H54 (cell line): ENCODE measurements at places on chromosomes 6 and 20.
A peak's percentile ranks its signal among the peaks of the same experiment; 100 is the strongest.

- no peak for DNase-seq
Measured at GRCh38 chr20:9616455-9616805, 102.0 kb downstream of the LAMP5 start.

DNA sequence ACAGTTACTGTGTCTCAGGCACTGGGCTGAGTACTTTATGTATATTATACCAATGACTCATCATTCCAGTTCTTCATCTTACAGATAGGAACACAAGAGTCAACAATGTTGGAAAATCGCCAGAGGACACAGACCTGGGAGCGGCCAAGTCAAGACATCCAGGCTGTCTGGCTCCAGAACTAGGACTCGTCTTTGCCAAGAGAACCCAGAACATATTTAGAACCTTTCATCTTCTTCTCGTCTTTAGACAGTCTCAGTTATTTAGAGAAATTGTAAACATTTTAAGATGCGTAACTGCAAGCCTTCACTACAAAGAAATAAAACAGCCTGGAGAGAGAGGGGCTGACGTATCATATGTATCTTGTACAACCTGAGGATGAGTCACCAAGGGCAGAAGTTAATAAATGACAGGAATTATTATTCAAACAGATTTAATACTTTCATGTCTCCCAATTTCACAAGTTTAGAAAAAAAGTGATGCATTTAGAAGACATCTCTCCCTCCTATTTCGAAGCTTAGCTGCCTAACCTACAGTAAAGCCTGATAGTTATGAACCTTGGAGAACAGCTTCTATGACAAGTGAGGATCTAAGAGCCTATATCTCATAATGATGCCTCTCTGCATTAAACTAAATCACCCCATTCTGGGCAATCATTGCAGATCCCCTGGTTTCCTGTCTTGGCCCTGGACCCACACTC is 43.4 kb downstream of the SLC22A3 start:
- DNase-seq, result no peak

- no peak for DNase-seq
Measured at GRCh38 chr6:96089173-96089572, 73.4 kb downstream of the FUT9 start.

- no peak for DNase-seq
Measured at GRCh38 chr6:162777091-162777490, 49.3 kb downstream of the PACRG start.

GRCh38 chr6:104771258-104771832 is 88.4 kb downstream of the HACE1 start:
- DNase-seq, result peak; percentile 2

DNA sequence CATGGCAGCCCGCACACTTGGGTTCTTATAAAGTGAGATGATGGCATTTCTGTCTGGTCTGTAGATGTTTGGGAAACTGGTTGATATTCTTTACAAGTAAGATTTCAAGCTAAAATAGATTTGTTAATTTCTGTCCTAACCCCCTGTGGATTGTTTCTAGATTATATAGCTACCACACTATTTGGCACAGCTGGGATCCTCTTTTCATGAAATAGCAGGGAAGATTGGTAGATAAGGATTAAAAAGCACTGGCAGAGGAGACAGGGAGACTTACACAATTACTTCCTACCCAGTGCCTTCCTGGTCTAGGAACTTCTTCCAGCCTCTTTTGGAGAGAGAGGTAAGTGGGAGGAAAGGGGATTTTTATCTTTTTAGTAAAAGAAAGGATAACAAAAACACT is 13.2 kb upstream of the ATXN1 start:
- DNase-seq, result no peak

GRCh38 chr6:32603888-32604287 is 14.2 kb upstream of the HLA-DRB1 start:
- DNase-seq, result no peak

DNA sequence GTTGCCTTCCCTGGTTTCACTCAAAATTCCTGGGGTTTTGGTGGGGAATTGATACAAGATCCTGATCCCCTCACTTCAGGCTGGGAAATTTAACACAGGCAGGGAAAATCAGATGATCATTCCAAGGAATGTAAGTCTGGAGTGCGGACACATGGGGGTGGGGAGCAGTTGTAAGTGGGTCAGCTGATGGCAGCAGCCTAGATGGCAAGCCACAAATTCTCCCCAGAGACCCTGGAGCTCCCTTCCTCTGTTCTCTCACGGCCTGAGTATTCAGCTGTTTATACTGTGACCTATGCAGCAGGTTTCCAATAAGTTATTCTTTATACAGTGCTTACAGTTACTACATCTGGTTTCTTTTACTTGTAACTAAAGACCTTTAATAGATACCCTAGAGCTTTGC is 144.9 kb downstream of the SH3BGRL2 start:
- no peak for DNase-seq

DNA sequence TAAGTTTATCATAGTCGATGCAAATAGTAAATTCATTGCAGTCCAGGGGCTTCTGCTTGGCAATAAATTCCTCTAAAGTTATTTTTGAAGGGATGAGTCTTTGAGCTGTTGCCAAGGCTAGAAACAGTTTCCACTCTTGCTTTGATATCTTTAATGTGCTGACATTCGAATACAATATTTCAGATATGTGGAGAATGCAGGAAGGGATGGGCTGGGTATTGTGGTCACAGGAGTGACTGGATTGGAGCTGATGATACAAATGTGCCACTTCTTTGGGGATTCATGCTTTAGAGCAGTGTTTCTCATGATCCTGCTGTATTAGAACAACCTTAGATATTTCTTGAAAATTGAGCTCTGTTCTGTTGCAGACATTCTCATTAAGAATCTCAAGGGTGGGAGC is 139.0 kb downstream of the PRDM13 start:
- DNase-seq, result no peak

GRCh38 chr6:34701199-34701598 is 4.6 kb upstream of the ILRUN start:
- no peak for DNase-seq

GRCh38 chr6:11492464-11493290 is 44.9 kb upstream of the TMEM170B start:
- DNase-seq, result no peak

- no peak for DNase-seq
Measured at GRCh38 chr6:92667843-92668242, 751.5 kb downstream of the EPHA7 start.

DNA sequence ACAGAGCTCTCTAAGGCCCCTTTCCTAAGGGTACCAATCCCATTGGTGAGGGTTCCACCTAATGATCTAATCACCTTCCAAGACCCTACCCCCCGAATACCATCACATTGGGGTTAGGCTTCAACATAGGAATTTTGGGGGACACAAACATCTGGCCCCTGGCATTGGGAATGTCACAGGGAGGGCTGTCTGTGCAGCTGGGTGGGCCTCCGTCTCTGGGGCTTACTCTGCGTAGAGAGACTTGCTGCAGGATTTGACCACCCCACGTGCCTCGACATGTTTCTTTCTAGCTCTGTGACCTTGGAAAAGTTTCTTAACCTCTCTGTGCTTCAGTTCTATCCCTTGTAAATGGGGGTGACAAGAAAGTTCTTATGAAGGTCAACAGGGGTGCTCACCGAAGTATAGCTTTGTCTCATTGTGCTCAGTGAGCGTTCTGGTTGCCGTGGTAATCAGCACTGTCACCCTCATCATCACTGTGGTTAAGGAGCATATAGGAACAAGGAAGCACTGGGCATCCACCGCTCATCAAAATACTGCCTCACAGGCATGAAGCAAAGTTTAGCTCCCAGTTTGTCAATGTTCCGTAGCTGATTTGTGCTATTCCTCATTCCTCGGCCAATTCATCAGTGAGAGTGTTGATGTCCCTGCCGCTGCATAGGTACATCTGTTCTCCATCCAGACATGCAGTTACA is 152.8 kb downstream of the SYCP2 start:
- DNase-seq, result no peak

- DNase-seq, result no peak
Measured at GRCh38 chr20:17878912-17879602, 89.5 kb downstream of the SNX5 start.

DNA sequence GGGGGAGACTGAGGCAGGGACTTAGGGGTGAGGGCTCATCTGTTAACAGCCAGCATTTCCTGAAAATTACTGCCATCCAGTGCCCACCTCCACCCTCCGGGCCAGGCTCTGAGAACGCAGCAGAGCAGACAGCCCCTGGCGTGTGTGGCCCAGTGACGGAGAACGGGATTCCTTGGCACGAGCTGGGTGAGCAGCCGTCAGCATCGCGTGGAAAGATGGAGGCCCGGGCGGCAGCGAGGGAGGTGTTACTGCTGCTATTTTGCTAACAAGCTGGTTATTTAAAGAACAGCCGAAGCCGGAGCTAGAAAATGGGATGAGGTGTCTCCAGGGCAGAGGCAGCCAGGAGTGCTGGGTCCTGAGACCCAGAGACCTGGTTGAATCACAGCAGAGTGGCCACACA is 62.7 kb downstream of the DLGAP4 start:
- DNase-seq, result no peak

- no peak for DNase-seq
Measured at GRCh38 chr20:32142088-32142487, 32.6 kb downstream of the TM9SF4 start.

GRCh38 chr20:19992996-19993908 is 23.9 kb upstream of the NAA20 start:
- peak; percentile 42 for DNase-seq
